WTC11 (cell line): ENCODE measurements at places on chromosomes 2 and 18.

DNA sequence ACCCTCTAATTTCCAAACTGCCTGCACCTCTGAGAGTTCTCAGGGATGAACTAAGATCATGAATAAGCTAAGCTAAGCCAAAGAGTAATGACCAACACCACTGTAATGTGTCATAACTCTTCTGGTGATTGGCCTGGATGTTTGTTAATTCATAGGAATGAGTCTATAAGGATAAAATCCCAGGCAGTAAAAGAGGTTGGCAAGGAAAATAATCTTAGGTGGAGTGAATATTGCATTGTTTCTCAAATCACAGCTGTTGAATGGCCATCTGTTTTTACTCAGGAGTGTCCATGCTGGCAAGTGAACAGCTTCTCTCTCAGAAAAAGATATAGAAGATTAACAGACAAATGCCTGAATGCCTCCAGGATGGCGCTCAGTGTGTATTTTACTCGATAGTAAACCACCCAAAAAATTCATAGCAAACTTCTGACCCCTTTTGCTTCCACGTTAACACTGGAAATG lies 60.8 kb upstream of the GLS start:
- H3K27me3 ChIP-seq, result no peaks in the 10 kb centered on the region
- H3K27ac ChIP-seq, result no peak overlapping the region
- no peaks in the 10 kb centered on the region for H3K36me3 ChIP-seq

- no peaks in the 10 kb centered on the region; the same call in 1 of the 2 replicates for H3K36me3 ChIP-seq
- peak overlapping the region; percentile 88 for H3K27ac ChIP-seq
- DNase-seq, result peak; percentile 56
- H3K4me3 ChIP-seq, result peak overlapping the region; percentile 31
These were observed 74.8 kb downstream of the WDSUB1 start for GRCh38 chr2:159211447-159212396.

DNA sequence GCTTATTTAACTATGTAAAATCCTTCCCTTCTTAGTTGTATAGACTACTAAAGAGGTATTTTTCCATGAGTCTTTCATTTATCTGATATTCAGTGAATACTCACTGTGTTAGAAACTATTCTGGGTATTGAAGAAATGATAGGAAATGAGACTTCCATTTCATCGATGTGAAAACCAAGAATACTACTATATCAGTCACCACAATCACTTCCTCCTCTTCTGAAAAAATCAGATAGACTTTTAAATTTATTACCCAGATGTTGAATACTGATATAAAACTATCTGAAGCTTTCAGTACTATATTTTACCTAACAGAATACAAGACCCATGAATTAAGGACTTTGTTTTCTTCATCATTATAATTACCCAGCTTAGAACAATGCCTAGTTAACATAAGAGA lies 1801.1 kb upstream of the CELF4 start:
- no peaks in the 10 kb centered on the region for H3K27me3 ChIP-seq
- H3K4me3 ChIP-seq, result no peak overlapping the region
- 0 out of 2 replicates have a peak, but pooled peaks cover 4% of the 10 kb centered on the region for H3K36me3 ChIP-seq
- H3K4me1 ChIP-seq, result peaks cover 4% of the 10 kb centered on the region
- DNase-seq, result no peak

DNA sequence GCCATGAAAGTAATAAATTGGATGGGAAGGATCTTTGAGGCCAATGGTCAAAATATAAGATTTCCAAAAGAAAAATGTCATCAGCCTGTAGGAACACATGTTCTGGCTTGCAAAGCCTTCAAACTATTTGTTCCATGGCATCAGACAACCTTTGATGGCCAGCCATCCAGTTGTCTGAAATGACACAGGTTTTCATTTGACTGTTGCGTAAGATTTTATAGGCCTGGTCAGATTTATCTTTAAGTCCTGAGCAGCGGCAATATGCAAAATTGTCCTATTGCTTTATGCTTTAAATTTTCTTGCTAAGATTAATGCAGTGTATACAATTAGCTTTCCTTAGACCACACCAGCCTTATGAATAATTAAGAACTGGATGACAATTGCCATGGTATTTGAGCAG lies 167.1 kb downstream of the AGPS start:
- H3K4me1 ChIP-seq, result no peaks in the 10 kb centered on the region
- peaks cover 12% of the 10 kb centered on the region; the same call in 1 of the 2 replicates for H3K36me3 ChIP-seq
- DNase-seq, result no peak

- no peaks in the 10 kb centered on the region for H3K36me3 ChIP-seq
- no peaks in the 10 kb centered on the region for H3K27me3 ChIP-seq
- H3K27ac ChIP-seq, result peak overlapping the region; percentile 69
- H3K4me1 ChIP-seq, result peaks cover 42% of the 10 kb centered on the region
- H3K4me3 ChIP-seq, result no peak overlapping the region
These were observed 32.2 kb downstream of the GPR75 start for GRCh38 chr2:53827398-53828175.

- H3K36me3 ChIP-seq, result no peaks in the 10 kb centered on the region
- no peak overlapping the region for H3K27ac ChIP-seq
- no peak for DNase-seq
- H3K27me3 ChIP-seq, result no peaks in the 10 kb centered on the region; the same call in 1 of the 2 replicates
- no peak overlapping the region for H3K4me3 ChIP-seq
These were observed 267.3 kb downstream of the SPAG16 start for GRCh38 chr2:213551526-213551925.

GRCh38 chr2:64989982-64990614 lies 899 bp downstream of the SLC1A4 start:
- peaks cover 19% of the 10 kb centered on the region for H3K4me1 ChIP-seq
- no peak overlapping the region for H3K27ac ChIP-seq
- DNase-seq, result peak; percentile 26

GRCh38 chr2:217725409-217725808 lies 277.4 kb downstream of the TNS1 start:
- no peaks in the 10 kb centered on the region for H3K4me1 ChIP-seq
- H3K36me3 ChIP-seq, result no peaks in the 10 kb centered on the region
- no peak overlapping the region for H3K4me3 ChIP-seq

DNA sequence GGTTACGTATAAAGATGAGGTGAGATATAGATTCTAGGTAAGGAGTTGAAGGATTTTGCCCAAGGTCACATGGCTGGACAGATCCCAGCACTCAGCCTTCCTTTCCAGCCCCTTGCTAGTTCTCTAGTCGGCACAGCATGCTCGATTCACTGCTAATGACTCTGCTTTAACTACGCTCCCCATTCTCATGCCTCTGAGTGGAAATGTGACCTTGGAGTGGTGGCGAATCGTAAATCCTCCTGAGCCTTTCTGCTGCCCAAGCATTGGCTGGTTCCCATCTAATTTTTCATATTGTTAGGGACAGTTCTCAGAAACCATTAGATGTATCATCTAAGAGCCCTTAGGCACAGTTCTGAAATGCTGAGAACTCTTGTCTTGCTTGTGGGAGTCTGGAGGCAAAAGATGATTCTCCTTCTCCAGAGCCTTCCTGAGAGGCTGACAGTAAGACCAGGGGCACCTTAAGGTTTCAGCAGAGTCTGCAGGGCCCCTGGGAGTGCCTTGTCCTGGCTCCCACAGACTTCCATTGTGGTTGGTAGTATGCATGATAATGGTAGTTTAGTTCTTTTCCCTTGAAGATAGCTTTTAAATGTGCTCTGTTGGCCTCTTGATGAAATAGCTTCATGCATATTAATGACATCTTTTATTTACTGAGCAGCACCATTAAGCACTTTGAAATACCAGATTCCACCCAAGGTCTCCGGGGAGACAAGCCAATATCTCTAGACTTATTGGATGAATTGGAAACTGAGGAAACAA lies 377.8 kb upstream of the SLC14A2 start:
- H3K36me3 ChIP-seq, result no peaks in the 10 kb centered on the region
- H3K27ac ChIP-seq, result peak overlapping the region; percentile 11; the same call in 1 of the 2 replicates
- peaks cover 17% of the 10 kb centered on the region for H3K4me1 ChIP-seq
- DNase-seq, result no peak

DNA sequence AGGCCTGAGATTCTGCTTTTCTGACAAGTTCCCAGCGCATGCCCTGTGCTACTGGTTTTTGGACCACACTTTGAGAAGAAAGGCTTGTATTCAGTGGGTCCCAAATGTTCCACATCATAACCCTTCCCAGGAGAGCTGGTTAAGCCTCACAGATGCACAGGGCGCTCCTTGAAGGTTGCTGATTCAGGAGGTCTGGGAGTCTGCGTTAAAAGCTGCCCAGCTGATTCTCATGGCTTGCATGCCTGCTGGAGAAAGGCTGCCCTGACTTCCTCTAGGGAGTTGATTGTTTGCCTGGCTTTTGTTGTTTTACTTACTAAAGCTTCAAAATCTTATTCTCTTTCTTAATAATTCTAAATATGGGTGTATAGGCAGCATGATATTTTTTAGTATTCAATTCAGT lies 20.7 kb downstream of the CRYGD start:
- peaks cover 49% of the 10 kb centered on the region for H3K4me1 ChIP-seq
- H3K4me3 ChIP-seq, result no peak overlapping the region
- DNase-seq, result no peak
- no peaks in the 10 kb centered on the region for H3K27me3 ChIP-seq
- 0 out of 2 replicates have a peak, but pooled peaks cover 2% of the 10 kb centered on the region for H3K36me3 ChIP-seq

- no peak for DNase-seq
- no peaks in the 10 kb centered on the region for H3K36me3 ChIP-seq
- H3K4me3 ChIP-seq, result no peak overlapping the region
- H3K4me1 ChIP-seq, result no peaks in the 10 kb centered on the region
- no peak overlapping the region for H3K27ac ChIP-seq
- no peaks in the 10 kb centered on the region for H3K27me3 ChIP-seq
These were observed 4.9 kb downstream of the KLHL30 start for GRCh38 chr2:238143239-238143951.

DNA sequence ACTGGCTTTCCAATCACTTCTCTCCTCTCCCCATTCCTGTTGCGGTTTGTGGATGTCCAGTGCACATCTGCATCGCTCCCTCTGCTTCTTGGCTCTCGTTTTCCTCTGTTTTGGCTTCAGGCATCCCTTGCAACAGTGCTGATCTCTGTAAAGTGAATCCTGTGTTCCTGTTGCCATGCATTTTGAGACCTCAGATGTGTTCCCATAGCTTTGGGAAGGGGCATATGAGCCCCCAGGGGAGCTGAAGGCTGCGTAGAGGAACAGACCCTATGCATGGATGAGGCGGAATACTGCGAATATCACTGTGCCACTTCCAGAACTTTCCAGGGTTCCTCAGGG lies 168.4 kb upstream of the HAAO start:
- no peak for DNase-seq
- H3K27ac ChIP-seq, result no peak overlapping the region; the same call in 1 of the 2 replicates
- no peaks in the 10 kb centered on the region for H3K36me3 ChIP-seq
- peaks cover 44% of the 10 kb centered on the region for H3K4me1 ChIP-seq
- H3K27me3 ChIP-seq, result no peaks in the 10 kb centered on the region

GRCh38 chr18:60466677-60467076 lies 94.1 kb upstream of the MC4R start:
- no peaks in the 10 kb centered on the region for H3K27me3 ChIP-seq
- no peaks in the 10 kb centered on the region for H3K4me1 ChIP-seq
- H3K27ac ChIP-seq, result no peak overlapping the region
- no peaks in the 10 kb centered on the region for H3K36me3 ChIP-seq
- no peak overlapping the region for H3K4me3 ChIP-seq

GRCh38 chr2:144673456-144673855 lies 153.5 kb upstream of the ZEB2 start:
- no peak for DNase-seq
- H3K4me3 ChIP-seq, result no peak overlapping the region
- no peaks in the 10 kb centered on the region for H3K36me3 ChIP-seq
- H3K4me1 ChIP-seq, result peaks cover 6% of the 10 kb centered on the region; the same call in 1 of the 2 replicates
- H3K27ac ChIP-seq, result no peak overlapping the region

DNA sequence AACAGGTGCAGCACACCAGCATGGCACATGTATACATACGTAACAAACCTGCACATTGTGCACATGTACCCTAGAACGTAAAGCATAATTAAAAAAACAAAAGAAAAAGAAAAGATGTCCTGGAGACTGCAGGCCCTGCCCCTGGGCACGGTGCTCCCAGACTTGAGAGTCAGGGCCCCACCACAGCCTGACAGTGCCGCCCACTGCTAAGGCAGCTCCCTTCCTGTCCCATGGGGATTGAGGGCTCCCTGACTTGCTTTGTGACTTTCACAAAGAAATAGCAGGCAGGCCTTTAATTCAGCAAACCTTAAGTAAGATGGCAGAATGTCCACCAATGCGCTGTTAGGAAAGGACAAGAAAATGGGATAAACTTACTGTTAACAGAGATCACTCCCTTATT lies 116.8 kb downstream of the NDUFA10 start:
- H3K27me3 ChIP-seq, result peaks cover 4% of the 10 kb centered on the region; the same call in 1 of the 2 replicates
- peaks cover 8% of the 10 kb centered on the region for H3K36me3 ChIP-seq
- DNase-seq, result no peak

GRCh38 chr2:209525834-209526281 lies 102.0 kb downstream of the MAP2 start:
- H3K27me3 ChIP-seq, result peaks cover 72% of the 10 kb centered on the region
- no peak overlapping the region for H3K4me3 ChIP-seq
- no peak overlapping the region for H3K27ac ChIP-seq
- H3K4me1 ChIP-seq, result peaks cover 10% of the 10 kb centered on the region
- no peak for DNase-seq

- peaks cover 4% of the 10 kb centered on the region; the same call in 1 of the 2 replicates for H3K36me3 ChIP-seq
- H3K4me3 ChIP-seq, result no peak overlapping the region
- H3K27ac ChIP-seq, result no peak overlapping the region
These were observed 274.2 kb upstream of the LRRTM4 start for GRCh38 chr2:77796397-77796796.

DNA sequence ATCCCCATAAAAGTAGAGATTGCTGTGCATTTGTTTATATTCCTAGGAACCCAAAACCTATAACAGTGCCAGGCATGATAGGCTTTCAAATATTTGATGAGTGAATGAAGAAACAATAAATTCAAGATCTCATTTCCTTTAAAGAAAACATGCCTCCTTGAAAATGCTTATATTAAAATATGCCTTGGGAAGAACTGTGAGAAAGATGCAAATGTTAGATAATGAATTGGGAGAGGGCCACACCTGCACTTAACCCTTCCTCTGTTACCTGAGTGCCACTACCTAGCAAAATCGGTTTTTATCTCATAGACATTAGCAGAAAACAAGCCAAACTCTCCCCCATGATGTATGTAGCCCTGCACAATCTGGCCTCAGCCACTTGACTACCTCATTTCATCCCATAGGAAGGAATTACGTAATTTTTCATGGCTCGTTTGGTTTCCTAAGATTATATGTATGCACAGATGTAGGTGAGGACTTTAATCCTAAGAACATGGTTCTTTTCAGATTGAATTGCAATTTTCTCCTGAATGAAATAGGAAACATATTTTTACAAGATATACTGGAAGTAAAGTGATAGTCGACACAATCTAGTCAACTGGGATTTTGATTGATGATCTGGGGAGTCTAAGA lies 25.2 kb downstream of the GULP1 start:
- H3K27ac ChIP-seq, result peak overlapping the region; percentile 27
- peaks cover 70% of the 10 kb centered on the region for H3K4me1 ChIP-seq
- DNase-seq, result no peak

GRCh38 chr2:79670198-79670597 lies 157.3 kb downstream of the CTNNA2 start:
- H3K27ac ChIP-seq, result no peak overlapping the region
- no peaks in the 10 kb centered on the region for H3K36me3 ChIP-seq
- peaks cover 26% of the 10 kb centered on the region for H3K4me1 ChIP-seq
- DNase-seq, result peak; percentile 88
- H3K27me3 ChIP-seq, result no peaks in the 10 kb centered on the region

- H3K27ac ChIP-seq, result no peak overlapping the region
- peaks cover 4% of the 10 kb centered on the region for H3K36me3 ChIP-seq
- DNase-seq, result no peak
- H3K4me3 ChIP-seq, result no peak overlapping the region
These were observed 19.4 kb downstream of the ITGB1BP1 start for GRCh38 chr2:9403924-9404323.
